ENCODE measurements at places on chromosomes 2 and 18.

DNA sequence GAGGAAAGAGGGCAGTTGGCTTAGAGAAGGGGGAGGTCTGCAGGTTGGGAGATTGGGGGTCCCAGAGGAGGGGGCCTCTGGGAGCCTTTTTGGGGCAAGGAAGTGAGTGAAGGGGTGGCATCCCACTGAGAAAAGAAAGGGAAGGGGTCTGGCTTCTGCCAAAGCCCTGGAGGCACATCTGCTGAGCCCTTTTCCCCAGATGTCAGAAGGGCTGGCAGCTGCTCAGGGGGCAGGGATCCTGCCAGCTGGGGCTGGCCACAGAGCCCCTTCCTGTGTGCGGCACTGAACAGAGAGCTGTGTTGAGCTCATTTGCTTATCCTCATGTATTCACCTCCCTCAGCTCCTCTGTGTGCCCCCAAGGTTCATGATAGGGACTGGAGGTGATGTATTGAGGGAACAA is 54.5 kb downstream of the APOB start:
- DNase-seq: no peak

GRCh38 chr18:37675699-37676098 is 110.1 kb upstream of the CELF4 start:
- no peak for DNase-seq

DNA sequence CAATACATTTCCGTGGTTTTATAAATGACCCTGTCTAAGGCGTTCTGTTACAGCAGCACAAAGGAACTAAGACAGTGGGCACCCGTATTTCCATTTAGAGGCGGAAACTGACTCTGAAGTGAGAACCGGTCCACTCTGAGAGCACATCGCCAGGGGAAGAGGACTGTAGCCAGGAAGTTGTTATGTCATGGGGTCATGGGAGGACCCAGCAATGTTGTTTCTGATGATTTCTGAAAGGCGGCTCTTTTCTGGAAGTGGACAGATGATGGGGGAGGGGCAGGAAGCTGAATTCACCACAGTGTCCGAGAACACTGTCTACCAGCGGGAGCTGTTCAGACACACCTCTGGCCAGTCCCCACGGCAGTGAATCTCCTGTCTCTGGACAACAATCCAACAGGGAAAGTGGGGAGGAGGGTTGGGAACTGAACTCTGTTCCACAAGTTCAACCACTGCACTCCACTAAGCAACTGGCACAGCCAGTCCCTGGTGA is 2.1 kb upstream of the LRRFIP1 start:
- no peak for DNase-seq

GRCh38 chr18:58493516-58494253 is 135.2 kb downstream of the ALPK2 start:
- DNase-seq: peak; percentile 48

DNA sequence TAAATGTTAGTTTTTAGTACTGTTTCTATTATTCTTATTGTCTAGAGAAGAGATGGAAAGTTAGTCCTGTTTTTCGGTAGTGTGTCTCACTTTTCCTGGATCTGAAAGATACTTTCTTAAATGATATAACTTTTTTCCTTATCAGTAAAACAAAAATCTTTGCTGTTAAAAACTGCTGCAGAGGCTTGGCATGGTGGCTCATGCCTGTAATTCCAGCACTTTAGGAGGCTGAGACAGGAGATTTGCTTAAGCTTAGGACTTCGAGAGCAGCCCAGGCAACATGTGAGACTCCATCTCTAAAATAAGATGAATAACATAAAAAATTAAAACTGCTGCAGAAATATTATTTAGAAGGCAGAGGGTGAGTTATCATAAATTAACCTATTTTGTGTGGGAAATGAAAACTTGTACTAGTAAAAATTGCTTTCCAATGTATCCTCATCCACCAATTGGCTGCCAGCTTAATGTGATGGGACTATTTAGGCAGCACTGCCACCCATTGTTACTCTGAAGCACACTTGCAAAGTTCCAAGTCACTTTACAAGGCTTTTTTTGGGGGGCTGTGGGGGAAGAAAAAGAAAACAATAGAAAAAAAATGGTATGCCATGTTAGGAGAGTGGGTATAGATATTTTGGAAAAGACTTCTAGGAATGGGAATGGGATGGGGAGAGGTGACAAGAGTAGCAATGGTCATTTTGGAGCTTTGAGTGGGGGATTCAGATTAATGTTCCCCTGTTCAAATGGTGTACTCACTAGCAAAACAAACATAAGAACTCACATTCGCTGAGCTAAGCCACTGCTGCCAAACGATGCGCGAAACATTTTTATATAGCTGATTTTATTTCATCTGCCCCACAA is 62.7 kb downstream of the MEIS1 start:
- DNase-seq: no peak

DNA sequence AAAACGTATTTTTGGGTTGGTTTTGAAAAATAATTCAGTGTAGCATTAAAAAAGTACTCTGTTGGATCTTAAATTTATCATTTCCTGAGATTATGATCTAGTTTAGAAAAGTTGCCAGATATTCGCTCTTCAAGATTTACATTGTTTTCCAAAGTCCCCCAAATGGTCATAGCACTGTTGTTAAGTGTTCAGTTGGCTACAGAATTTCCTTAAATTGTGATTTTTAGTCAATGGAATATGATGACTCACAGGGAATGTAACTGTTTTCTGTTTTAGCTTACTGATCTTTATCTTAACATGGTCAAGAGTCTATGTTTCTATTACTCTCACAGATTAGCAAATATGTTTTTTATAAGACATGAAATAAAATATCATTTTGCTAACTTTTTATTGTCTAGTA is 23.2 kb downstream of the PLCL1 start:
- no peak for DNase-seq

DNA sequence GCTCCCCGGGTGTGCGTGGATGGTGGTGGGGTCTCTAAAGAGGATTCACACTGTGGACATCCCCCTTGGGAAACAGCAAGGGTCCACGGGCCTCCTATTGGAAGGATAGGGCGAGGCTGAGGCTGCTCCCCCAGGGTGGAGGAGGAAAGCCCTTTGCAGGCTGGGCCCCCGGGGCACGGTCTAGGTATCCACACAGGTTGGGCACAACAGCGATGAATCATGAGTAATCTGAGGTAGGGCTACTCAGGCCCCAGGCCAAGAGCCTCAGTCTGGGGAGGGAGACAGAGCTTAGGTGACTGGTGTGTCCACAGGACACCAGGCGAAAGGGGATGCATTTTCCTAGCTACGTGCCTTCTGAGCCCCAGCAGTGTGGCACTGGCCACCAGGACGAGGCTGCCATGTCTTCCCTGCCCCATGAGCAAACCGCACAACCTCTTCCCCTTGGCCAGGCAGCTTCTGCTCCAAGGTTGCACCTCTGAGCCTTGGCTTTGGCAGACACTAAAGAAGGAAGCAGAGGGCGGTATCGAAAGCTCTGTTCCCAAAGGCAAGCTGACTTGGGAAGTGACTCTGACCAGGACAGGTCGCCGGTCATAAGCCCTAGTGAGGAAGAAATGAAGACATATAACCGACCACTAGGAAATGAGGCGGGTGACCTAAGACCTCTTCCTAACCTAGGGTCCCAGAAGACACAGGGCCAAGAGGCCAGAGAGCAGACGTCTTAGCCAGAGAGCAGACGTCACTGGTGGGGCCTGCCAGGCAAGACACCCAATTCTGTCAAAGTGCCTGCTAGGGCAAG is 14.6 kb upstream of the SEMA4C start:
- no peak for DNase-seq

- no peak for DNase-seq
Observed at GRCh38 chr18:69943021-69943420, 4.7 kb downstream of the CD226 start.

DNA sequence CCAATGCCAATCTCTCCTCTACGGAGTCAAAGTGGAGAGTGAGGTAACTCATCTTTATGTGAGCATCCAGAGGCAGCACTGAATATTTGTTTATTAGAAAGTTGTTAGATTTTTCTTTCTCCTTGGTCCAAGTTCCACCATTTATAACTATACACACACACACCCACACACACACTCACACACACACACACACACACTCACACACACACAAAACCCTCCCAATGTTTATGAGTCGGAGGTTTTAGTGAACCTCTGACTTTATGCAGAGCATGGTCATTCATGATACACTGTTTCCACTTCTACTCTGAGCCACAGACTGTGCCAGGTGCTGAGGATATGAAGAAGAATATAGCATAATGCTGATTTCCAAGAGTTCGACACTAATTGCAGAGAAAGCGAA is 132.9 kb upstream of the CCDC68 start:
- no peak for DNase-seq

- DNase-seq: no peak
Observed at GRCh38 chr2:85541753-85542457, 2.9 kb downstream of the MAT2A start.

DNA sequence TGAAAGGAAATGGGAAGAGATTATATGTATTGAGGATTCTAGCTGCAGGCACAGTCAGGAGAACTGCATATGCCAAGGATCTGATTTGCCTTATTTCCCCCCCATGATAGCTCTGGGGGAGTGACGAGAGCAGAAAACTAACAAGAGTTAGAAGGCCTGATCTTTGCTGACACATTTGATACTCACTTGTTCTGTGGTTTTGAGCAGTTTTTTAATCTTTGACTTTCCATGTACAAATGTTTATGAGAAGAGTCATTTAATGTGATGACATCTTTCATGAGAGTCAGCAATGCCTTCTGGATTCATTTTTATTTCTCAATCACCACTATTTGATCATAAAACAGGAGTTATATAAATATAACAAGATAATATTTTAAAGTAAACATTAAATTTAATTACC is 12.7 kb upstream of the SERPINB7 start:
- peak; percentile 77 for DNase-seq

GRCh38 chr2:200797242-200797770 is 14.4 kb upstream of the BZW1 start:
- no peak for DNase-seq

GRCh38 chr2:32925283-32925815 is 21.4 kb upstream of the LTBP1 start:
- no peak for DNase-seq

DNA sequence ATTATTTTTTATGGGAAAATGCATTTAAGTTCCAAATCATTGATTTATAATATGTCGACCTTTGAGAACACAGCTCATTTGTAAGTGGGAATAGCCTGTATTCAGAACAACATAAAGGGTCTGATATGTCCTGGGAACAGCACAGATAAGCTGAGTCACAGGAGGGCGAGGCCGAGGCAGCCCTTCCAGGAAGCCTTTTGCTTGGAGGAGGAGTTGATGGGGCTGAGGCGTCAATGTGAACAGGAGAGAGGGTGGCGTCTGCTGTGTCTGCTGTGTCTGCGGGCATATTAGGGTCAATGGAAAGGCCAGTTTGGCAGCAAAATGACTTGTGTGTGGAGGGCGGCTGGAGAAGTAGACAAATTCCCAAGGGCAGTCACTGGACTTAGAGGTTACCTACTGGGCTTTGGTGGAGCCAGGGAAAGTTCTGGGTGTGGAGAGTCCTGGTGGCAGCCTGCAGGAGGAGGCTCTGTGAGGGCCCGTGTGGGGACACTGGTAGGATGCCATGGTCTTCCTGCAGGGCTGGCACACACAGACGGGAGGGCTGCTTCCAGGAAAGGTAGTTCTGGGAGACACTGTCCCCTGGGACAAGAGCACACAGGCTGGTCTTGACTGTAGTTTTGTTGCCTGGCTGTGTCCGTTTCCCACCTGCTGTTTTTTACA is 128.1 kb downstream of the GLI2 start:
- DNase-seq: peak; percentile 44

DNA sequence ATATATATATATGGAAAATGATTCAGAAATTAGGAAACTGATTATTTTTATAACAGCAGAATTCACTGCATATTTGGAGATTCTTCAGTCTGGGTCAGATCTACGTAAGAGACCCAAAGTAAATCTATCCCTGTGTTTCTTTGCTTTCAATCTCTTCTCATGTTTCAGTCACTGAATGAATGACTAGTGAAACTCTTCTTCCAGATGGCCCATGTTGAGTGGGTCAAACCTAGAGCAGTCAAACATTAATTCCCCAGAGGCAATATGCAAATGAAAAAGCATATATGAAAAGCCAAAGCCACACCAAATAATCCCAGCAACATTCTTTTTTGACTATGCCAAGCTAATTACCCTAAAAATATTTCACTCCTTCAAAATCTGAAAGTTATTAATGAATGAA is 317.3 kb downstream of the RBM43 start:
- DNase-seq: no peak

- DNase-seq: no peak
Observed at GRCh38 chr18:13570216-13570615, 156.1 kb downstream of the FAM210A start.

- no peak for DNase-seq
Observed at GRCh38 chr2:197369228-197369932, 58.8 kb upstream of the ANKRD44 start.

GRCh38 chr2:1995987-1996386 is 251.7 kb upstream of the PXDN start:
- DNase-seq: peak; percentile 27

DNA sequence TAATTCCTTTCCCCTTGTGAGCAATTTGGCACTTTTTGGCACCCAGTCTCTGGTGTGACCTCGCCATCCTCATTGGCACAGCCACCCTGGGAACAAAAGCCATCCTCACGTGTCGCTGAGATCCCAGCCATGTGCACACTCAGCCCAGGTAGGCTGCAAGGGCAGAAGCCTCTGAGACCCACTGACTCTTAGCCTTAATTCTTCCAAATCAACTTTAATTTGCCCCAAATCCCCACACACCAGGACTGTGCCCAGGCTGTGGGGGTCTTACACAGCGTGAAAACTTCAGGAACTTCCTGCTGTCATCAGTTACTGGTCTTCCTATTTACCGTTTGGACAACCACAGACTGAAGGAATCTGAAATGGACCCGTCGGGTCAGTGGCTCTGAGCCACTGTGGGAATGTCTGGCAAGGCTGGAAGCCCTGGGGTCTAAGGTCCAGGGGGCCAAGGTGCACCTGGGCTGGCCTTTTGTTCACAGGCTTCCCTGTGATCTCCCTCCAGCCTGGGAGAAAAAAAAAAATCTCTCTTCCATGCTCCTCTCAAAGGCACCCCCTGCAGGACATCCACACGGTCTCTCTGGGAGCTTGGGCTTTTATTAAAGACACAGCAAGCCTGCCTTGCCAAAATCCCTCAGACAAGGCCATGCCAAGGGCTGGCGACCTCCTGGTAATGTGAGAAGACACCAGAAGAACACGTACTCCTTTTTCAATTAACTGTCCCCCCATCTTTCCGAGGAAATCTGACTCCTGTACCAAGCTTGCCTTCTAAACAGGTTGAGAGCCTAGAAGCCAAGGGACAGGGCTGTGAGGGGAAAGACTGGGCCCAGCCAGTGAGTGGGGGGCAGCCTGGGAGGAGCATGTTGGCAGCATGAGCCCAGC is 42.1 kb upstream of the LAPTM4A start:
- DNase-seq: no peak

GRCh38 chr2:49164729-49165128 is 10.4 kb upstream of the FSHR start:
- DNase-seq: no peak

- no peak for DNase-seq
Observed at GRCh38 chr2:227606476-227606875, 7.8 kb downstream of the SCYGR2 start.

- DNase-seq: no peak
Observed at GRCh38 chr2:81260320-81260719, 955.8 kb upstream of the LRRTM1 start.

DNA sequence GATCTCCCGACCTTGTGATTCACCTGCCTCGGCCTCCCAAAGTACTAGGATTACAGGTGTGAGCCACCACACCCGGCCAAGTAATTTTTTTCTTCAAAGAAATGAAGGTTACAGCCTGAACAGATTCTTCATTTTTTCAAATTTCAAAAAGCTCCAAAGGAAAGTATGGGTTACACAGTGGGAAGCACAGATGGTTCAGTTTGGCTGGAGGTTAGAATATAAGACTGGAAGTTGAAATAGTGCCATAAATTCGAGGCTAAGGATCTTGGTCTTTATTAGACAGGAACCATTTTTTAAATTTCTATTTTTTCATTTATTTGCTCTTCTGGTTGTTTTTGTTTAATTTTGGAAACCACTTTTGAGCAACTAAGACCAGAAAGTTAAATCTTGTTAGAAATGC is 120.0 kb downstream of the STK39 start:
- no peak for DNase-seq

Data from RCC 7860 (cell line).